ENCODE measurements at places on chromosomes 7 and 10.

DNA sequence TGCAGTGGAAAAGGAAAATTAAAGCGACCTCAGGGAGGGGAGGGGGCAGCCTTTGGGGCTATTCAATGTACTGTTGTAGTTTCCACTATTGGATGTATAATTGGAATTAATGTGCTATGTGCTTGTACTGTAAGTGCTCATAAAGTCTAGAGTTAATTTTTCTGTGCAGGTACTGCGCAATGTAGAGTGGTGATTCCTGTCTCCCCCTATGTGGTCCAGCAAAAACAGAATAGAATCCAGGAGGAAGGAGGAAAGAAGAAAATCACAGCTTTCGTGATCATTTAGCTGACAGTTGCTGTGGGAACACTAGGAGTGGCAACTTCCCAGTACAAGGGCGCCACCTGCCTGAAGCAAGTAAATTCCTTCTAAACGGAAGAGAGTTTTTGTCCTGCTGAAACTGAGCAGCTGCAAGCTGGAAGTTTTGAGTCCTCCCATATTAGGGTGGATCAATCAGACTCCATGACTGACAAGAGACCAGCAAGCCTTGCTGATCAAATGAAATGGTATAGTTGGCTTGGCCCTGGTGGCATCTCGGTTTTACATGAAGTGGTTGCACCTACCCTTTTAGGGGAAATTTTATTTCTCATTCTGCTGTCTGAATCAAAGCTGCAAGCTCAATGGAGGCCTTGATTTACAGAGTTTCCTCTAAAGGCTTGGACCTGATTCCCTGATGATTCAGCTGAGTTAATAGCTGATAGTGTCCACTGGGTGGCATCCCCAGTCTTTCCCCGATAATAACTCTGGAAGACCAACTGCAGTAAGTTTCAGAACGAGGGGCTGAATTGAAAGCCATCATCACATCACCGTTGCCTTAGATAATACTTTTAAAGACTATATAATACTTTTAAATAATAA lies 299.8 kb downstream of the HGF start:
- DNase-seq: no peak

GRCh38 chr7:70942791-70943190 lies 189.2 kb upstream of the GALNT17 start:
- no peak for DNase-seq

DNA sequence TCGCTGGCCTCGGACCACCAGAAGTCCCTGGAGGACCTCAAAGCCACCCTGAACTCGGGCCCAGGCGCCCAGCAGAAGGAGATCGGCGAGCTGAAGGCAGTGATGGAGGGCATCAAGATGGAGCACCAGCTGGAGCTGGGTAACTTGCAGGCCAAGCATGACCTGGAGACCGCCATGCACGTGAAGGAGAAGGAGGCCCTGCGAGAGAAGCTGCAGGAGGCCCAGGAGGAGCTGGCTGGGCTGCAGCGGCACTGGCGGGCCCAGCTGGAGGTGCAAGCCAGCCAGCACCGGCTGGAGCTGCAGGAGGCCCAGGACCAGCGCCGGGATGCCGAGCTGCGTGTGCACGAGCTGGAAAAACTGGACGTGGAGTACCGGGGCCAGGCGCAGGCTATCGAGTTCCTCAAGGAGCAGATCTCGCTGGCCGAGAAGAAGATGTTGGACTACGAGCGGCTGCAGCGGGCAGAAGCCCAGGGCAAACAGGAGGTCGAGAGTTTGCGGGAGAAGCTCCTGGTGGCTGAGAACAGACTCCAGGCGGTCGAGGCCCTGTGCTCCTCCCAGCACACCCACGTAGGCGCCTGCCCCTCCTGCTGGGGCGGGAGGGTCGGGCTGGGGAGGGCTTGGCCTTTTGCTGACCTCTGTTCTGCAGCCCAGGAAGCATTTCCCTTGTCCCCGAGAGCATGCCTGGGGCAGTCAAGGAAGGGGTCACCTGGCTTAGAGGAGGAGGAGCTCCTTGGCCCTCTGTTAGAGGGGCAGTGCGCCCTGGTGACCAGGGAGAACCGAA lies 77.3 kb upstream of the GTF2IRD1 start:
- DNase-seq: no peak

- DNase-seq: no peak
Observed at GRCh38 chr7:28328822-28329660, 83.3 kb upstream of the CREB5 start.

DNA sequence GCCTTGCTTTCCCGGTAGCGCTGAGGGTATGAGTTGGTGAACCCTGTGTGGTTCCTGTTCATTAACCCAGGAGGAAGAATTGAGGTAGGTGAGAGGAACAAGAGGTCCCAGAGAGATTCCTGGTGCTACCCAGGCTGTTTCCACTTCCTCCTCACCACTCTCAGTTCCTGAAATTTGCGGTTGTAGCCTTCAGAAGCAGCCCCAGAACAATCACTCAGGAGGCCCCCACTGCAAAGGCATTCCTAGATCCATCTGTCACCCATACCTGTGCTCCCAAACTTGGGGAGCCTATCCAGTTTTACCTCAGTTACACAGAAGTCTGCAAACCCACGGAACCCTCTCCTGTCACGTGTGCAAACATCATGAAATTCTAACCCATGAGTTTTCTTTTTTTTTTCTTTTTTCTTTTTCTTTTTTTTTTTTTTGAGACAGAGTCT lies 9.0 kb upstream of the PIP4K2A start:
- DNase-seq: no peak

- DNase-seq: no peak
Observed at GRCh38 chr7:4882169-4883032, 1.1 kb downstream of the RADIL start.

GRCh38 chr10:80165173-80165572 lies 32.6 kb downstream of the PLAC9 start:
- no peak for DNase-seq

- DNase-seq: no peak
Observed at GRCh38 chr7:125149151-125149550, 219.5 kb upstream of the POT1 start.

GRCh38 chr7:74302745-74303221 lies 13.6 kb downstream of the CLIP2 start:
- no peak for DNase-seq

DNA sequence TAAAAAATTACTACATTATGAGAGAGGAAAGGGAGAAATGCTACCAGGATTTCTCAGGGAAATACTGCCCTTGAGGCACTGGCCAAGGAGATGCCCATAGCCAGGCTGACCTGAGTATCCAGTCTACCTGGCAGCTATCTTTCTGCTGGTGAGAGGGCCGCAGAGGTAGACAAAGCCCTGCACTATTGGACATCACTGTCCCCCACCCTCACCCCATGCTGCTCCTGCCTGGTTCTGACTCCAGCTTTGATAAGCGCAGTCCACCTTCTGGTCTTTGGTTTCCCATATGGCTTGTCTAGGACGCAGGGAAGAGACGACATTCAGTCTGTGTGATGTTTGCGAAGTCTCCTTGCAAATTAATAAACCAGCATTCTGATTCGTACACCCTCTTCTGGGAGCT lies 3.7 kb downstream of the ITPRIP start:
- peak; percentile 34 for DNase-seq

GRCh38 chr10:132892004-132892403 lies 50.4 kb downstream of the CFAP46 start:
- no peak for DNase-seq

- no peak for DNase-seq
Observed at GRCh38 chr10:13681095-13681494, 94.3 kb downstream of the PRPF18 start.

DNA sequence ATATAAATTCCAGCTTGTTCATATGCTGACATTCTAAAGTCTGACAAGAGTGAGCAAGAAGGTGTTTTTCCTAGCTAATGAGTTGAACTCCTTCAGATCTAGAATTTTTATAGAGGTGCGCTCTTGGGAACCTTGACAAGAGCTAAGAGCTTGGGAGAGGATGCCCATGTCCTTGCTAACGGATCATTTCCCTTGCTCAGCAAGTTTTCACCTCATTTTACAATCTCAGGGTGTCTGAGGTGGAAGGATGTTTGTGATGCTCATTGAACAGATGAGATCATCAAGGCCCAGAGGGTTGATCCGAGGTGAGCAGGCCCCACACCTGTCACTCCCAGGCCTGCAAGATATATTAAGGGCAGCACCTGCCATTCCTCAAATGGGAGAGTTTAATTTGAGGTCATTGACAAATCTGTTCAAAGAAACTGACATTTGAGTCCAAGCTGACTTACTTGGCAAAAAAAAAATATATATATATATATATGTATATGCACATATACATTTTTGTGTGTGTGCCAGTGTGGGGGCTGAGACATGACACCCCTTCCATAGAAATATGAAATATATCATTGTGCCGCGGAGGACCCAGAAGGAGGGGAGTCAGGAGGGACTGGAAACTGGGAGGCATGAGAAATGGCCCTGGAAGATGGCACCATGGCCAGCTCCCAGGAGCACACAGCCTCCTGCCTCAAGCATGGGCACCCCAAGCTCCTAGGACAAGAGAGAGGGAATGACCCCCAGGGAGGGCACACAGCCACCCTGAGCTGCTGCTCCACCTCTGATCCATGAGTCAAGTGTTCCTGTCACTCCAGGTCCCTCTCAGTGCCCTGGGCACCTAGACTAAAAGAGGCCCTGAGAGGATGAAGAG lies 17.3 kb upstream of the TMEM72 start:
- DNase-seq: no peak

DNA sequence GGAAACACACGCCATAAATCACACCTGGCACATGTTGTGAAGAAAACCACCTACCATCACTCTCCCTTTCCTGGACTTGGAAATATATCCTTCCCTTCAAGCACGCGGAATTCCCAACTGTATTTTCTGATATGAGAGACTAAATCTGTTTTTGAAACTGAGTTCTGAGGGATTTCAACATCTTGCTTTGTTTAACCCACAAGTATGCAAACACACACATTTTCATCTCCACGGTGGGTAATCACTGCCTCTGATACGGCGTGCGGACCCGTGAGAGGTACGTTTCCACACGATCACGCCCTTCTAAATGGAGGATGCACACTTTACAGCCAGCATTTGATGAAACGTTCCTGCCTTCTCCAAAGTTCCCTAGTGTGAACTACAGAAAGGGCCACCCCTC lies 83.4 kb downstream of the ZRANB1 start:
- no peak for DNase-seq

DNA sequence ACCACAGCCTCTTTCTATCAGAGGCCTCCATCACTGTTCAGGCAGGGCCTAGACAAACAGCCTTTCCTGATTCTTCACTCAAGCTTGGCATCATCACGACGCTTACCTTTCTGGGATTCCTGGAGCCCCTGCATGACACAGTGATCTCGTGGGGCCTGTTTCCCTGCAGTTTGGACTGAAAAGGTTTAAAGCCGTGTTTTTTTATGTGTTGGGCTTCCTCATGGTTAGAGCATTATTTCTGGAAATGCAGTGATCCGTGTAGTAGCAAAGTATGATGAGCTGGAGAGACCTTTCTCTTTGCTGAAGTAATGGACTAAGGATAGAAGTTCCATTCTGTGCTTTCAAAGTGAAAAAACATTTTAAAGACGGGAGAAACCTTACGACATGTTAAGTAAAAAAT lies 169.1 kb downstream of the BMPER start:
- DNase-seq: no peak

DNA sequence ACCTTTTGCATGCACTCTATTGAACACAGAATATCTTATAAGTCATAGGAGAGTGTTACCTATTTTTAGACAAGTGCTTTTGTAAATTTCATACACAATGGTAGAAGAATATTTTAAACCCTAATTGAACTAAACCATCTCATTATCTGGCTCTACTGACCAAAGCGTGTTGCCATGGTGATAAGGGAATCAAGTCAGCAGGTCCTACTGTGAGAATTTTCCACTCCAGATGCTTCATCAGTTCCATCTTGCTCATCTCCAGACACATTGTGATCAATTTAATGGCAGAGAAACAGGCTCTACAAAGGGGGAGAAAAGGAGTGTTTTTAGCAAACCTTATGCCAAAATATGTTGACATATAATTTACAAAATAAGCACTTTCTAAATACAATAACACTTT lies 621.9 kb upstream of the GHITM start:
- no peak for DNase-seq

GRCh38 chr10:126006906-126007305 lies 110.5 kb downstream of the FANK1 start:
- DNase-seq: no peak

GRCh38 chr10:74114041-74114448 lies 36.6 kb downstream of the AP3M1 start:
- no peak for DNase-seq

- DNase-seq: peak; percentile 61
Observed at GRCh38 chr10:22437620-22438588, 92.6 kb downstream of the SPAG6 start.

DNA sequence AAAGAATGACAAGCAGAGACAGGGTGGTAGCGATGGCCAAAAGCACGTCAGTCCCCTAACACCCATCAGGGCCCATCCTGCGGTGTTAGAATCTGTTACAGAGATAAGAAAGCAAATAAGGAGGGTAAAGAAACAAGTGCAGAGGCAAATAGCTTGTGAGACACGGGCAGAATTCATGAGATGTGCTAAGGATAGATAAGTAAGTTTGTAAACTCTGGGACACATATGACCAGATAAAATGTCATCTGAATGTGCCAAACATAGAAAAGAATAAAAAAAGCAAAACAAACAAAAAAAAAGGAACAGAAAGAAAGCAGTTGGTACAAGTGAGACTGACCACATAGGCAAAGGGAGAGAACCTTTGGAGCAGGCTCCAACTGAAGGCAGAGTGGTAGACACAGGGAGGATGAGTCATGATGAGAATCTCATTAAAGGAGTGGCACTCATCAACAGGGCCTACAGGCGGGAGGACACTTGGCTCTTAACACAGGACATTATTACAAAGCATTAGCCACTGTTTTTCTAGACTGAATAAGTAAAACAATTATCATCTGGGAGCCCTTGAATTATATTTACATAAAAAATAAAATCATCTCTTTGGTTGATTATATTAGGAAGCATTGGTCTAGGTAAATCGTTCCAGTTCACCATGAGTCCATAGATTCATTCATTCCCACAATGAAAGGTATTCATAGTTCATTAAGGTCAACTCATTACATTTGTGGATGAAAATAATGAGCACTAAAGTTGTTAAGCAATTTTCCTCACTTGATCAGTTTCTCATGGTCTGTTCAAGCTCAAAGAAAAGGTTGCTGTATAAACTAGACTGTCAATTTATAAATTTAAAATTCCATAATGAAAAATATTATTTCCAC lies 21.5 kb upstream of the EPHB6 start:
- DNase-seq: no peak

DNA sequence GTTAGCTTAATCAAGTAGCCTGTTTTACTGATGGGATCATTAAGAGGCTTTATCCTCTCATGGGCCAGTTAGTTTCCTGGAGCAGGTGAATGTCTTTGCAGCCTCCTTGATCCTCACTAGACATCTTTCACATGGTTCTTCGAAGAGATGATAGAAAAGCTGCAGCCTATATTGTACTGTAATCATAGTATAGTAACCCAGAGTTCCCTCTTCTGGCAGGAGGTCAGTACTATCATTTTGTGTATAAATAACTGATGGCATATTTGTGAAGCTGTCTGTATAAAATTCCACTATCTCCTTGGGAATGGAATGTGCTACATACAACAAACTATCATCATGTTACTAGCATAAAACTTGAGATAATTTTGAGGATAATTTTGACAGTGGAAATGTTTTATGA lies 123.8 kb upstream of the PRPS1L1 start:
- DNase-seq: no peak

GRCh38 chr7:155746188-155746587 lies 66.1 kb downstream of the SHH start:
- DNase-seq: no peak

- no peak for DNase-seq
Observed at GRCh38 chr10:100816671-100817070, 71.3 kb downstream of the PAX2 start.

Measured in activated CD8-positive, alpha-beta memory T cell treated with anti-CD3 and anti-CD28 coated beads, Interleukin-2, amount 10 ng/mL, durations not matched to agents 7 days and 5 days (primary cell).